ENCODE measurements at places on chromosomes 16 and 17.

- DNase-seq: no peak
Measured at GRCh38 chr16:27024010-27024409, 42.7 kb upstream of the C16orf82 start.

DNA sequence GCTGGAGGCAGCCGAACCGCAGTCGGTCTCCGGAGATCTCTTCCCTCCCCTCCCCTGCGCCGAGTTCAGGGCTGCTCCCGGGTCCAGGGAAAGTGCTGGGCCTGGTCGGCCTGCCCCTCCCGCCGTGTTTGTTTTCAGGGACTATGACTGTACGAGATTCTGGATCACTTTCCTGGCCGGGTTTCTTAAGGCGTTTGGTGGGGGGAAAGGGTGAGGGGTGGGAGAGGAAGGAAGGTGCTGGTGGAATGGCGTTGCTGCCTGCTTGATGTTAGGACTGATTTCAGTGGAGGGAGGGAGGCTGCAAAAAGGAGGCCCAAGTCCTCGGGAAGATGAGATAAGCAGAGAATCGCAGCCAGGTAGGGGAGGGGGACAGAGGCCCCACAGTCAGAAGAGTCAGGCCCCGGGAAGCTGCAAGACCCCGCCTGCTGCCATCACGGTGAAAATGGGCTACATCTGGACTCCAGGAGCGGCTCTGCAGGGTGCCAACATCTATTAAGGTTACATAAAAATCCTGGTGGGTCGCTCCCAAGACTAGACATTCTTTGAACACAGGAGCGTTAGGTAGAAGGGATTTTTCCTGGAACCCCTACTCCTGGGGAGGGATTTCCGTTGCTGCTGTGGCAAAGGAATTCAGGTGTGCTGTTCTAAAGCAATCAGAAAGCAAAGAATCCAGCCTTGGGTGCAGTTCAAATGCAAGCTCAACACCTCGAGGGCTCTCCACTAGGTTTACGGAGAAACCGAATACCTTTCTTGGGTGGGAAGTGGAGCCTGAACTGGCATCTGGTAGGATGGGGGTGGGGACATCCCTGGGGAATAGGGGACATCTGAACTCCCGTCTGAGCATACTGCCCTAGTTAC is 1.2 kb downstream of the ARHGAP44 start:
- no peak for DNase-seq

DNA sequence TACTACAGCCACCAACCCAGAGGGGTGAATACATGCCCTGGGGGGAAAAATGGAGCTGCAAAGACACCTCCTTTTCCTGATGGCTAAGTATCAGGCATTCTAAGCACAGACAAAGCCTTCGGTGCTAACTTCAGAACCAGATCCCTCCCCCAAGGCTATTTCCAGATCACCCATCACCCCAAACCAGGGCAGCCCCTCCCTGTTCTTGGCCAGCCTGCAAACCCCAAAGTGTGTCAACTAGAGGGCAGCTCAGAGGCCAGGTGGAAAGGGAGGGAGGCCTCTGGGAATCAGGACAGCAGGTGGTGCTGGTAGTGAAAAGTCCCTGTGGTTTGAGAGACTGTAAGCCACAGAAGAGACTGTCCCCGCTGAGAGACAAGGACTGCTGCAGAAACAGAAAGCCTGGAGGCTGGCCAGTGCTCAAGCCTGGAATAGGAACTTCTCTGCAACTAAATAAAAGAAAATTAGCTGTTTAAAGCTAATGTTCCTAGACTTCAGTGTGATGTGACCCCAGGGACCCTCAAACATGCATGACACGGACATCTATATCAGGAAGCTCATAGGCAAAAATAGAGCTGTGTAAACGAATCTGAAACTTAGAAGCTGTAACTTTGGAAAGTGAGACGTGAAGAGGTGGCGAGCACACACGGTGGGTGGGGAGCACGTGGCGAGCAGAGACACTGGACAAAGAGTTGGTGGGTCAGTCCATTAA is 9.1 kb downstream of the TUBG1 start:
- DNase-seq: peak; percentile 22

GRCh38 chr17:13490427-13490826 is 111.3 kb downstream of the HS3ST3A1 start:
- DNase-seq: no peak

GRCh38 chr16:11621920-11622651 is 35.4 kb upstream of the LITAF start:
- no peak for DNase-seq

GRCh38 chr17:47852113-47852949 is 1.4 kb upstream of the SP6 start:
- no peak for DNase-seq

- no peak for DNase-seq
Measured at GRCh38 chr16:30051518-30051917, 14.0 kb upstream of the ALDOA start.

DNA sequence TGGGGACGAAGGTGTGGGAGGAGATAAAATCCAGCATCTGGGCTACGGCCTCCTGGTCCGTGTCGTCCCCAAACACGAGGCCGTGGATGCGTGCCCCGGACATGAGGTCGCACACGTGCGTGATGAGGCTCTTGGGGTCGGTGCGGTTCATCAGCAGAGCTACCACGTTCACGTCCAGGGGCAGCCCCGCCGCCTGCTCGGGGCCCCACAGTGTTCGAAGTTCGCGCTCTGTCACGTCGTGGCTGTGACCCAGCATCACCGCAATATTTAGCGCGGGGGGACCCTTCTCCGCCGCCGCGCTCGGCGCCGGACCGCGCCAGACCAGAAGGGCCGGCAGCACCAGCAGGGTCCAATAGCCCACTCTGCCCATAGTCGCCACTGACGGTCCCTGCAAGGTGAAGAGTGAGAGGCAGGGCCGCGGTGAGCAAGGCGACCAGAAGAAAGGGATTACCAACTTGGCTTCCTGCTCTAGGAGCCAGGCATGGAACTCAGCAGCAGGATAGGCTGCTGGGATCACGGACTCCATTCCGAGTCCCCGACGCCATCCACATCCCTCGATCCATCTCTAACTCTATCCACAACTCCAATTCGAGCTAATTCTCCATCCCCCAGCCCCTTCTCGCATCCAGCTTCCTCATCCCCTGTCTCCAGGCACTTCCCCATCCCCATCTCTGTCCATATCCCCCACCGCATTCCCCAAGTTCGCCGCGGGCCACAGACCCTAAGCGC is 2.0 kb downstream of the GRIN2A start:
- DNase-seq: no peak

DNA sequence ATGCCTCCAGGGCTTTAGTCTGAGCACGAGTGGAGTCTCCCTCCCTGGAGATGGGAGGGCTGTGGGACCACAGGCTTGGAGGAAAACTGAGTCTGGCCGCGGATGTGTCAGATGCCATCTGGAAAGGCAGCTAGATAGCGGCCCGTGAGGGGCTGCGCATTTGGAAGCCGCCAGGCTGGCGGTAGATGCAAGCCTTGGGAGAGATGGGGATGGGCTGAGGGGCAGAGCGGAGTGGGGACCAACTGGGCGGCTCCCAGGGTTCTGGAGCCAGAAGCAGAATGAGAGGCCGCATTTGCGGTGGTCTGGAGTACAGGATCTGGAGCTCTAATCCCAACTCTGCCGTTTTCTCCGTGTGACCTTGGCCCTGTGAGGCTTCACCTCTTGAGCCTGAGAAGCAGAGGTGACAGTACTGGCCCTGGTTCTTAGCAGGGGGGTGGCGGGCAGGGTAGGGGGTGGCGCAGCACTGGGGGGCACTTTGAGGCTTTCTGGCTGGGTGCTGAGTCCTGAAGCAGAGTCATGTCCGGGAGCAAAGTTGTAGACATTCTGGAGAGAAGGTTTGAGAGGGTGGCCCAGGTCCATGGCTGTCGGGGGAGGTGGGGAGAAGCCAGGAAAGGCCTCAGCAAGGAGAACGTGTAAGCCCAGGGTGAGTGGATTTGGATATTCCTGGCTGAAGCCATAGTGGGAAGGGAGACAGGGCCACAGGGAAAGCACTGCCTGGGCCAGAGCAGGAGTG is 6.7 kb downstream of the INO80E start:
- DNase-seq: no peak

GRCh38 chr17:17853811-17854447 is 17.1 kb upstream of the SREBF1 start:
- DNase-seq: no peak

- DNase-seq: peak; percentile 73
Measured at GRCh38 chr16:1309888-1310831, 724 bp downstream of the UBE2I start.

GRCh38 chr16:68869492-68870088 is 26.3 kb downstream of the TANGO6 start:
- no peak for DNase-seq

DNA sequence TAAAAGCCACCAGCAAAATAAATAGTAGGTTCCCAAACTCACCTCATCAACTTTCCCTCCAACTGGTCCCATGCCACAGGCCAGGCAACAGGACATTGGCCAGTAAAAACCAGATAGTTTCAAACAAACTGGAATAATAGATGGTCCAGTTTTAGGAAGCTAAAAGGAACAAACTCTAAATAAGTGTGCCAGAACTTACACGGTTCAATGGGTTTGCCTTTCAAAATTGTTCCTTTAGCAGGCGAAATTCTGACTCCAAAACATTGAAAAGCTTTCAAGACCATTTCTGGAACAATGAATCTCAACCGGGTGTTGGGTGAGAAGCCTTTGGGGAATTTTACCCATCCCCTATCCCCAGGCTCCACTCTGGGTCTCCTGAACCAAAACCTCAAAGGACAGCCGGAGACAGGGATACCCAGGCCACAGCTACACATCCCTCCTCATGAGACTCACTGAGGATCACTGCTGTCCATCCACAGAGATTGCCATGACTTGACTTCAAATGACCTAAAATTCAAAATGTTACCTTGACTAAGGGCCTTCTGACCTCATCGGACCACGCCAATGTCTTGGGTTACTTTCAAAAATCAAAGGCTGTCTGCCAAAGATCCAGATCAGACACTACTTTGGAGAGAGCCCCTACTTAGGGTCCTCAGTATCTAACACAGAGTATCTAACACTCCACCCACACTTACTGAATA is 13.0 kb downstream of the AXIN2 start:
- DNase-seq: no peak

DNA sequence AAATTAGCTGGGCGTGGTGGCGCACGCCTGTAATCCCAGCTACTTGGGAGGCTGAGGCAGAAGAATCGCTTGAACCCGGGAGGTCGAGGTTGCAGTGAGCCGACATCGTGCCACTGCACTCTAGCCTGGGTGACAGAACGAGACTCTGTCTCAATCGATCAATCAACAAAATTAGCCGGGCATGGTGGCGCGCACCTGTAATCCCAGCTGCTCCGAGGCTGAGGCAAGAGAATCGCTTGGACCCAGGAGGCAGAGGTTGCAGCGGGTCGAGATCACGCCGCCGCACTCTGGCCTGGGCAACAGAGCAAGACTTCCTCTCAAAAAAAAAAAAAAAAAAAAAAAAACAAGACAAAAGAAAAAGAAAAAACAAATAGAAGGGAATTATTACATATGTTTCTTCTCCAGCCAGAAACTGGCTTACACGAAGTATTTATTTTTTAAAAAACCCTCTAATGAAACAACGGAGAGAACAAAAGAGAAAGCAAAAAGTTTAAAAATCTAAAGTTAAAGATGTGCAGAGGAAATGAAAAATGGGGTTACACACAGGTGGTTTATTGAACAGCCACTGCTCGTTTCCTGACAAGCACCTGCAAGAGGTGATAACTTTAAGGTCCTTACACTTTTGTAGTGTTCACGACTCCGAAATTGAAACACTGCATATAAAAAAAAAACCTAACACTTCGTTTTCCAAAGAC is 1.4 kb downstream of the SYNRG start:
- DNase-seq: no peak

- DNase-seq: no peak
Measured at GRCh38 chr17:78966123-78966813, 13.5 kb downstream of the LGALS3BP start.

- DNase-seq: no peak
Measured at GRCh38 chr16:12320298-12320706, 343.8 kb downstream of the SNX29 start.

GRCh38 chr17:64231567-64232141 is 31.4 kb downstream of the TEX2 start:
- no peak for DNase-seq

- no peak for DNase-seq
Measured at GRCh38 chr16:72835086-72835485, 212.8 kb downstream of the ZFHX3 start.

DNA sequence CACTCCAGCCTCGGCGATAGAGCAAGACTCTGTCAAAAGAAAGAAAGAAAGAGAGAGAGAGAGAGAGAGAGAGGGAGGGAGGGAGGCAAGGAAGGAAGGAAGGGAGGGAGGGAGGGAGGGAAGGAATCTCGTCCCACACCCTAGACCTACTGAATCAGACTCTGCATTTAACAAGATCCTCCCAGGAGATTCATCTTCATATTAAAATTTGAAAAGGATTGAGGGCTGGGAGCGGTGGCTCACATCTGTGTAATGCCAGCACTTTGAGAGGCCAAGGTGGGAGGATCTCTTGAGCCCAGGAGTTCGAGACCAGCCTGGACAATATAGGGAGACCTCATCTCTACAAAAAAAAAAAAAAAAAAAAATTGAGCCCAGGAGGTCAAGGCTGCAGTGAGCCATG is 33.5 kb upstream of the NUFIP2 start:
- DNase-seq: no peak

DNA sequence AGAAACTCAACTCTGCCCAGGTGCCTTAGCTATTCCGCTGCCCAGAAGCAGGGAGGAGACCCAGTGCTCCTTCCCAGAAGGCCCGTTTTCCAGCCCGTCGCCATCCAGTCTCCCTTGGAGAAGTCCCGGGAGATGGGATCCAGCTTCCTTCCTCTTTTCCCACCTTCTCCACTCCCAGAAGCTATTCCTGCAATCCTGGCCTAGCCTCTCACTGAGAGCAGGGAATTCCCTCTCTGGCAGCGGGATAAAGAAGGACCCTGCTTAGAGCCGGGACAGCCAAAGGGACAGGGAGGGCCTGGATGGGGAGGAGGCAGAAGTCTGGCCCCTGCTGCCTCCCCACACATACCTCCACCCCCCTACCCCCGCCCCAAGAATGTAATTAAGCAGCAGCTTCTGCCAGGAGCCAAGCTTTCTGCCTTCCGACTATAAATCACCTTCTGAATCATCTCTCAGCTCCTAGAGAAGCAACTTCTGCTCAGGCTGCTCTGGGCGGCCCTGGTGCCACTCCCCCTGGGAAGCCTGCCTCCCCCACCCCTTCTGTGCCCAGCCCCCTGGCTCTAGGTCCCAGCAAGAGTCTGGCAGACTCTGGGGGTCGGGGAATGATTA is 6.4 kb downstream of the WNT3 start:
- DNase-seq: peak; percentile 44

- DNase-seq: peak; percentile 100
Measured at GRCh38 chr17:80779961-80780380, 211.7 kb upstream of the CHMP6 start.

Measured in fibroblast of villous mesenchyme (primary cell).